Activated CD4-positive, CD25-positive, alpha-beta regulatory T cell (primary cell): ENCODE measurements at places on chromosomes 2 and 18.

DNA sequence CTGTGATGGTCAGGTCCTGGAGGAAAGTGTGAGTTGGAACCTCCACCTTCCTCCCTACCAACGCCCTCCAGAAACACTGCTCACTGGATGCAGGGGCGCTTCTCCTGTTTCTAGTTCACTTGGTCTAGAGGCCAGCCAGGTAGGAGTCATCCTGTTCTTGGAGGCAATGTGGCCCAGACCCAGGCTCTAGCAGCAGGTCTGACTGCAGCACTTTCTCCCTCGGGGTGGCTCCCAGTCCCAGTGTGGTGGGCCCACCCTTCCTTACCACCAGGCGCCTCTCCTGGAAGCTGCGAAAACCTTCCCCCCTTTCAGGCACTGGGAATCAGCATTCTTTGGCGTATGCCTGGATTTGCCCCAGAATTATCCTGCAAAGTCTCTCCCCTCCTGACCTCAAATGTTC lies 292.8 kb downstream of the SOX11 start:
- DNase-seq = no peak

GRCh38 chr2:182360663-182361260 lies 66.1 kb downstream of the PDE1A start:
- no peak for DNase-seq

- DNase-seq = no peak
Observed at GRCh38 chr18:79416022-79416676, 20.4 kb downstream of the NFATC1 start.

DNA sequence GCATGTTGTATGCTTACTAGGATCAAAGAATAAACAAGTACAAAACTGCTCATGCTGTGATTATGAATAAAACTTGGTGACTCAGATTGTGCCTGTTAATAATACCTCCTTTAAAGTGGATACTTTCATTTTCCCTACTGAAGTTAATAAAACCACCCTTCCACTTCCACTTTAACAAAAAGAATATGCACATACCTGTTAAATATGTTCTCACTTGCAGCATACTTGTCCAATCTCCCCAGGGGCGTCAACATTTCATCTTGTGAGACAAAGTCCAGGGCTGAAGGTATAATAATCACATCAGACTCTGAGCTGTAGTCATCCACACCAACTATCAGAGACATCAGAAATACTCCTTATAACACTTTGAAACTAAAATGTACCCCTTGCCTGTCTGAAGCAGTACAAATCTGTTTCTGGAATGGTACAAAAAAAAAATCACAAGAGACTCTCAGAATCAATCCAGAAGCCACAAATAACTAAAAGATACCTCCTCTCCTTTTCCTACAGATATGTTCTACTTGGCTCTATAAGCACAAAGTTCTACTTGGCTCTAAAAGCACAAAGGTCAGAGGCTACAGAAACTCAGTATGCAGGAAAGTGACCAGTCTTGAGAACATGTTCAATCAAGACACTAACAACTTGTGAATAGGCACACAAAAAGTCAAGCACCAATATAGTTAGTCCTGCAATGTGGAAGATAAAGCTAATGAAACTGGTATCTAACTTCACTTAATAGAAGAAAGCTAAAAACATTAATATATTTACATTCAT lies 19.3 kb downstream of the PPP4R1 start:
- no peak for DNase-seq

GRCh38 chr18:56003009-56003719 lies 415.2 kb upstream of the TCF4 start:
- DNase-seq = no peak

DNA sequence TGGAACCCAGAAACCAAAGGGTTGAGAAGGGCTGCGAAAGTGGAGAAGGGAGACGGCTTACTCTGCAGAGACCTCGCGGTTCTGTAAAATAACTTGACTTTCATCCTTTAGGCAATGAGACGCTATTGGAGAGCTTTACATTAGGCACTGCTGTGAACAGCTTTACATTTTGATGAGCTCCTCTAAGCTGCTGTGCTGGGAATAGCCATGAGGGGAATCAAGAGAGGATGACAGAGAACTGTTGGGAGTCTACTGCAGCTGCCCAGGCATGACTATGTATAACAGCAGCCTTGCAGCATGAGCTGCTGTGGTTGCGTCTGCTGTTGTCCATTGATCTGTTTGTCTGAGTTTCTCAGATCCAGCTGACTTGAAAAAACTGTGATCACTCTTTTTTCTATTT lies 310.8 kb upstream of the MAP2 start:
- DNase-seq = no peak

GRCh38 chr2:171347591-171348032 lies 86.2 kb downstream of the METTL8 start:
- no peak for DNase-seq

DNA sequence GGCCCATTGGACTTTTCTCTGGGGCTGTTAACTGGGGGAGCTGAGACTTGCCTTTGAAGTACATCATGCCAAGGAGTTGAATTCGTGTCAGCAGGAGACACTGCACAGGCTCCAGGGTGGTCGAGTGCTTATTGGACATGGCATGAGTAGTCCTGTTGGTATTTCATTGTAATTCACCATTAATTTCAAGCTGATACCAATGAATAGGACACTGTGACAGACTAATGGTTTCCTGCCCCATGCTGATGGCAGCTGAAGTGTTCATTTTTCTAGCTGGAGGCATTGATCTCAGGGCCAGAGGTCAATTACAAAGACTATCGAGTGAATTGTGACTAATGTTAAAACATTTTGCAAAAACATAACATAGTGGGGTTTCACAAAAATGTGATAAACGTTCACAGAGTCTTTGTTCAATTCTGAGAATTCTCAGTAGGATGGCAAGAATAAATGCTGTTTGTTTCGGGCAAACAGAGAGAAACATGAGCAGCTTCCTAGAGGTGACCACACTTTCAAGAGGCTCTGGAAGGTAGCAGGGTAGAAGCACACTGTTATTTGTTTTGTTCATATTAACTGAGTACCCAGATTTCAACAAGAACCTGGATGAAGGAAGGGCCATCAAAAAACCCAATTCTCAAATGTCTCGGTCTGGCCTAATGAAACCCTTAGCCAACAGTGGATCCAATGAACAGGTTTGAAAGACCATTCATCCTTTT lies 90.6 kb upstream of the ARL4C start:
- no peak for DNase-seq

- no peak for DNase-seq
Observed at GRCh38 chr2:98379311-98380202, 33.3 kb downstream of the CNGA3 start.

GRCh38 chr2:207787017-207787416 lies 17.3 kb upstream of the FZD5 start:
- DNase-seq = no peak

DNA sequence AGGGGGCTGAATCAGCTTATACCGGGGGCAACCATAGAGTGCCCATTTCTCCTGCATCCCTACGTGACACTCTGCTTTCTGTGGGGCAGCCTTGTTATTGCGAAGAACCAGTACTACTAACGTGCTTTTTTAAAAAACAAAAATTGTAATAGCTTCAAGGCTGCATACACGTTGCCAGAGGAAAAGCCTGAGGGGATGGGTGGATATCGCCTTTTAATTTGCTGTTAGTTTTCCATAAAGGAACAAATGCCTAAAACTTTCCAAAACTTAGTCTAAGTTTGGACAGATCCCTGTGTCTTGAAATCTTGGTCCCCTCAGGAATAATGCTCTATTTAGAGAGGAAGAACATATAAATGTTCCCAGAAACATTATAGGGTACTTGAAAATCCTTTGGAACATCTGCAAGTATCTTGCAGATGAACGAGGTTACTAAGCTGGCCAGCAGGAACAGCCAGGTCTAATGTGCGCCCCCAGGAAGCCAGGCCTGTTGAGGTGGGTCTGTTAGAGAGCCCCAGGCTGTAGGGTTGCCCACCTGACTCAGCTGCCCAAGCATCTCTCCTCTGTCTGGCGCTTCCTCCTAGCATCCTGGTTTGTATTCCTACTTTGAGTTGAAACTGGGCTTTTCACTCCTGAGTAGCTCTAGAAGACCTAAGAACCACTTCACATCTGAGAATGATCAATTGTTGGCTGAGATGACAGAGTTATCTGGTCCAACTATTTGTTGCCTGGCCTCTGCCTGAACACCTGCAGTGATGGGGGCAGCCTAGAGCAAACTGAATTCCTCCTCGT lies 96.9 kb downstream of the TGOLN2 start:
- no peak for DNase-seq

DNA sequence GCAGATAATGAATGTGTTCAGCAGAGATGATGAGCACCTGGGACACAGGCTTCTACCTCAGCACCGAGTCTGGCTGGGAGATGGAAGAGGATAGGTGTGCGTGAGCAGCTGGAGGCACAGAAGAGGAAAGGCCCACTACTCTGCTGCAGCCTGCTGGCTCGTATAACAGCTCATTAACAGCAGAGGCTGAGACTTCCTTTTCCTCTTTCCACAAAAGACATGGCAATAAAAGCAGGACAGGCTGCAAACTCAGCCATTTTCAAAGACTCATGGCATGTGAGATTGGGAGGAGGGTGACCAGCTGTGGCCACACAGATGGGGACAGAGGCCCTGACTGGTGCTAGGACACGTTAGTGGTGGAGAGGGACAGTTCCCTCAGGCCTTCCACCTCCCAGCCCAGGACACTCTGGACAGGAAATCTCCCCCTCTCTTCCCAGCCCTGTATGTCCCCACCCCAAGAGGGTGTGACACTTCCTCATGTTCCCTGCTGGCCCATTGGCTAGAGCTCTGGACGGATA lies 60.3 kb downstream of the CACNB4 start:
- no peak for DNase-seq

DNA sequence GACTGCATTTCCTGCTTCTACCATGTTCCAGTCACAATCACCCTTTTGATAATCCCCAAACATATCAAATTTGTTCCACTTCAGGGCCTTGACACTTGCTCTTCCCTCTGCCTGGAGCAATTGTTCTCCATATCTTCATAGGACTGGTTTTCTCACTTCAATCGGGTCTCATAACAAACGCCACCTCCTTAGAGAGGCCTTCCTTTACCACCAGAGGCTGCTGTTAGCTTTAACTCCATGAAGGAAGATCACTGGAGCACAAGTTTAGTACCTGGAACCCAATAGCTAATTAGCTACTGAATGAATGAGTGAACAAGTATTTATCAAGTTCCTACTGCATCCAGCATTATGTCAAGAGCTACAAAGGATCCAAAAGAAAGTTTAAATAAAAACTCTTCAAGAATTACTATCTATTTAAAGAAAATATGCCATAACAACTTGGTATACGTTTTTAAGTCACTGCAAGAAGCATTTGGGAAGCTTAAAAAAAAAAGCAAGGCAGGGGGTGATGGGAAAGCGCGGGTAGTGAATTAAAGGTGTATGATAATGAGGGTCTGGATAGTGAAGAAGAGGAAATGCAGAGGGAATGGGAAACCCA lies 58.8 kb downstream of the BAZ2B start:
- no peak for DNase-seq

- peak; percentile 39 for DNase-seq
Observed at GRCh38 chr2:239369631-239370161, 31.1 kb downstream of the HDAC4 start.

GRCh38 chr18:67961701-67962440 lies 445.4 kb upstream of the DSEL start:
- no peak for DNase-seq

GRCh38 chr2:27855476-27855875 lies 34.7 kb downstream of the RBKS start:
- DNase-seq = no peak

DNA sequence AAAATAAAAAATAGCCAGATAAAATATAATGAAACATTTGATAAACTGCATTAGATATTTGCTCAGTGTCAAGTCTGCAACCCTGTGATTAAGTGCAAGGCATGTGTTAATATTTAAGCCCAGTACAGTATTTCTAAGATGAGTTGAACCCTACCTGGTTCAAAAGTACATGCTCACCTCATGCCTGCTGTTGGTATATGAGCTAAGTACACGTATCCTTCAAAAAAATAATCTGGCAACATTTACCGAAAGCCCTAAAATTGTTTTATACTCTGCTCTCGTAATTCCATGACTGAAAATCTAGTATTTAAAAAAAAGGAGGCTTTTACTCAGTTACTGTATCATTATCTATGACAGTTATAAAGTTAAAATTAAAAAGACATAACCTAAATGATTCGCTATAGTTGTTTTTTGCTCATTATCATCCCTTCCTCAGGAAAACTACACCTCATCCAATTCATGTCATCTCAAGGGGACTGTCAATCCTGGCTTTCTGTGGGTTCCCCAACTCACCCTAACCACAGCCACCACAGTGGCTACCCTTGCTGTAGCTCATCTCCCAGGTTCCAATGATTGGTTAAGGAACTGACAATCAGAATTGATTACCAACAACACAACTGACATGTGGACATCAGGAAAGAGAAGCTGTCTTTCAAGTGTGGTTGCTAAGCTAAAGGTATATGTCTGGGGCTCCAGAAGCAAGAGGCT lies 10.6 kb downstream of the TLK1 start:
- no peak for DNase-seq

- DNase-seq = no peak
Observed at GRCh38 chr2:48905696-48906095, 150.2 kb upstream of the LHCGR start.

GRCh38 chr2:237244178-237244577 lies 158.5 kb downstream of the COPS8 start:
- DNase-seq = no peak

DNA sequence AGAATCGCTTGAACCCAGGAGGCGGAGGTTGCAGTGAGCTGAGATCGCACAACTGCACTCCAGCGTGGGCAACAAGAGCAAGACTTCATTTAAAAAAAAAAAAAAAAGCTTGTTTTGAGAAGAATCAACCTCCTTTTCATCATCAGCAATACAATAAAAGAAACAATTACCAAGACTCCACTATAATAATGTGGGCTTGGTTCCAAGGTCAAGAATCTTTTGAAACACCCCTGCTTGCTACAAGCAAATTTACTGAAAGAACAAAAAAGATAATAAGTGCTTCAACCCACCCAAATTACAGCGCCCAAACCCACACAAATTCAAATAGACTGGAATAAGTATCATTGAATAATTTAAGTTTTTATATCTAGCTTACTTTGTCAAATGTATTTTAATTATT lies 33.6 kb upstream of the MAPRE3 start:
- no peak for DNase-seq

DNA sequence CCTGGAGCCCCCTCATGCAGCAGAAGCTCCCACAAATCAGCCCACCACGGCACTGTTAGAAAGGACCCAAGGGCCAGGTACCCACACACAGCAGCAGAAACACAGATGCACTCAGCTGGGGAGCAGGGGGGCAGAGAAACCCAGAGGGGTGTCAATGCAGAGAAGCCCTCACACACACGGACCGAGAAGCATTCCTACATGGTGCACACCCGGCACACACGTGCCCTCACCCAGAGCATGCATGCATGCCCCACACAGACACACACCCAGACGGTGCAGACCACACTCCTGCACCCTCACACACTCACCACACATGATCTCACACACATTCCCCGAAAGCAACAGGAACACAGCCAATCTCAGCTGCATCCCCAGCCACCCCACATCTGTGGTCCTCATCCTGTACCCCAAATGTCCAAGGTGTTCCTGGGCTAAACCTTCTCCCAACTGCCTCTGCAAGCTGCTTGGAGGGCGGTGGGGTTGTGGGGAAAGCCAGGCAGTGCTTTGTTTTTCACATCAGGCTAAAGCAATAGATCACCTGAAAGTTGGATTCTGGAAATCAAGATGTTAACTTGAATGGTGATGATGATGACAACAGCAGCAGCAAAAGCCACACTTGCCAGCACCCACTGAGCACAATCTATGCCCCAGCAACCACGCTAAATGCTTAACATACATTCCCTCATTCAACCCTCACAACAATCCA lies 102.3 kb downstream of the ZFP36L2 start:
- no peak for DNase-seq
